Activated CD4-positive, alpha-beta memory T cell treated with anti-CD3 and anti-CD28 coated beads, Interleukin-2, amount 10 ng/mL, durations not matched to agents 7 days and 5 days (primary cell): ENCODE measurements at places on chromosomes 12 and 14. TPM values are rescaled to one million over a fixed set of nuclear protein-coding genes. Genes with fewer than 3 reads are reported as not detected.

The C1S gene
- 1.7 TPM for total RNA-seq

The TGM1 gene
- 4.0 TPM for total RNA-seq

The FAR2 gene
- total RNA-seq = 19.1 TPM

The UNG gene
- total RNA-seq = 38.4 TPM

The SYNE3 gene
- total RNA-seq = 86.2 TPM

The VSIG10 gene
- 3.7 TPM for total RNA-seq

The CRACR2A gene
- total RNA-seq = 34.3 TPM

The BICDL1 gene
- total RNA-seq = 44.6 TPM

The SMAGP gene
- total RNA-seq = 3.1 TPM

The SERPINA10 gene
- not detected for total RNA-seq

The IL26 gene
- total RNA-seq = 3.3 TPM

The ESRRB gene
- total RNA-seq = 0.05 TPM

The GDF3 gene
- total RNA-seq = not detected

The NXPH4 gene
- total RNA-seq = 0.81 TPM

The KSR2 gene
- total RNA-seq = not detected

The RPGRIP1 gene
- total RNA-seq = not detected

The DNAI7 gene
- total RNA-seq = not detected

The OR6J1 gene
- total RNA-seq = not detected

The CCDC85C gene
- total RNA-seq = 11.7 TPM

The OVCH1 gene
- total RNA-seq = not detected

The CEBPE gene
- total RNA-seq = 0.25 TPM

The PIANP gene
- total RNA-seq = not detected

The CD69 gene
- total RNA-seq = 197 TPM

The DIABLO gene
- total RNA-seq = 41.7 TPM

The CCDC196 gene
- total RNA-seq = not detected

The ERBB3 gene
- 2.5 TPM for total RNA-seq

The PIWIL1 gene
- total RNA-seq = not detected

The TEX52 gene
- not detected for total RNA-seq

The PROX2 gene
- total RNA-seq = not detected

The FGF6 gene
- total RNA-seq = not detected

The DDN gene
- total RNA-seq = 0.23 TPM

The VRTN gene
- total RNA-seq = not detected

The PAH gene
- total RNA-seq = not detected
